ENCODE measurements at places on chromosomes 7 and 10.

- DNase-seq, result no peak
Measured at GRCh38 chr7:50412973-50413372, 37.2 kb downstream of the FIGNL1 start.

GRCh38 chr7:127478024-127478355 lies 85.5 kb upstream of the ZNF800 start:
- no peak for DNase-seq

DNA sequence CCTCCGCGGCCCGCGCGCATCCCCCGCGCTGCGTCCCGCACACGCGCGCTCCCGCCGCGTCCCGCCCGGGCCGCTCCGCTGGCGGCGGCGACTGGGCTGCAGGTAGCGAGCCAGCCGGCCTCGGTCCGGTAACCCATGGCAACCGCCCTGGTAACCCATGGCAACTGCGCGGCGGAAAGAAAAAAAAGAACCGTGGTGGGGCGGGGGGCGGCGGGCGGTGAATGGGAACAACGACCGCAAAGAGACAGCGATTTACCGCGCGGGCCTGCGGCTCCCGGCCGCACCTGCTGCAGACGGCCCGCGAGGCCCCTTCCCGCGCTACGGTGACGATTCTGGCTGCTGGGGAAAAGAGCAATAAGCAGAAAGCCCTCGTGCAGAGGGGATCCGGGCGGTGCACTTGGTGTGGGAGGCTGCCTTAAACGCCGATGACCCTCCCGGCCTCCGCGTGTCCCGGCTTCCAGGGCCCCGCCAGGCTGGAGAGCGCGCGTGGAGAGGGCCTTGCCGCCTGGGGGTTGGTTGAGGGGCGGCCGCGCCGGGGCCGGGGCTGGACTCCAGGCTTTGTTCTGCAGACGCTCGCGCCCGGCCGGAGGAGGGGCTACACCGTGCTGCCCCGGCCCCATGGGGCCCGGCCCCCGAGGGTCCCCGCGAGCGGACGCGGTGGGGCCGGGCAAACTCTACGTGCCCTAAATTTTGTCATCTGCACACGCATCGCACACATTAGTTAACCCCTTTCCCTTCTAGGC lies 84.7 kb downstream of the SNX10 start:
- peak; percentile 10 for DNase-seq

GRCh38 chr7:96211954-96212353 lies 109.9 kb downstream of the SLC25A13 start:
- no peak for DNase-seq

GRCh38 chr7:114956702-114957101 lies 34.8 kb downstream of the MDFIC start:
- DNase-seq, result no peak

DNA sequence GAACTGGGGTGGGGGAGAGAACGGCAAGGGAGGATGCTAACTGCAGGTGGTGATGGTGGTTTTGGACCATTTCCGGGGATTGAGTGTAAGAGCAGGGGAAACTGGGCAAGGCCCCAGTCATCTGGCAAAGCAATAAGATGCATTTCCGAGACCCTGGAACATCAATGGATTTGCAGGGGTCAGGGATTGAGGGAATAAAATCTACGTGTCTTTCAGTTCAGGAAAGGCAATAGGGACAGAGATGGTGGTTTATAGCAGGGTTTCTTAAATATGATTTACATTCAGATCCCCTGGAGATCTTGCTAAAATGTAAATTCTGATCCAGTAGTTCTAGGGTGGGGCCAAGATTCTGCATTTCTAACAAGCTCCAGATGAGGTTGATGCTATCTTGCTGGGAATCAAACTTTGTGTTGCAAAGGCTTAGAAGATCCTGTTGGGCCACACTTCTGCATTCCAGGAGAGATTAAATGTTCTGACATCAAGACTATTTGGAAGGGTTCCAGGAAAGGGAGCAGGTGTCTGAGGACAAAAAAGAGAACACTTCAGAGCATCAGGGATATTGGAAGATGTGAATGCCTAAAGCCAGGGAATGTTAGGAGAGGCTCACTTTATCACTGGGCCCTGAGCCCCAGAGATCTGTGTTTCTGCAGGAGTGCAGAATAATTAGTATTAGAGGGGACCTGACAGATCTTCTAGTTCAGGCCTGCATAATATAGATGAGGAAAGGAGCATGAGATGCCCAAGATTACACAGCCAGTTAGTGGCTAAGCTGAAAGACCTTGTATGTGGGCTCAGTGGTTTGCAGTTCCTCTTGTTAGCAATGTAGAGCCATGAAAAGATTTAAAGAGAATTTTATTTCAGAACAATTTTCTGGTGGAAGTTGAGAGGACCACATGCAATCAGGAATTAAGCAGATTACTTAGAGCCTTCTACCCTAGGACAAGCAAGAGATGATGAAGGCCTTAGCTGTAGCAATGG lies 32.4 kb downstream of the BLNK start:
- no peak for DNase-seq

Measured in BE2C (cell line).